ENCODE measurements at places on chromosomes 4 and X. TPM values are rescaled to one million over a fixed set of nuclear protein-coding genes. Genes with fewer than 3 reads are reported as not detected.

GRCh38 chrX:69262036-69262936 is 97.0 kb upstream of the PJA1 start:
- no peak for DNase-seq

DNA sequence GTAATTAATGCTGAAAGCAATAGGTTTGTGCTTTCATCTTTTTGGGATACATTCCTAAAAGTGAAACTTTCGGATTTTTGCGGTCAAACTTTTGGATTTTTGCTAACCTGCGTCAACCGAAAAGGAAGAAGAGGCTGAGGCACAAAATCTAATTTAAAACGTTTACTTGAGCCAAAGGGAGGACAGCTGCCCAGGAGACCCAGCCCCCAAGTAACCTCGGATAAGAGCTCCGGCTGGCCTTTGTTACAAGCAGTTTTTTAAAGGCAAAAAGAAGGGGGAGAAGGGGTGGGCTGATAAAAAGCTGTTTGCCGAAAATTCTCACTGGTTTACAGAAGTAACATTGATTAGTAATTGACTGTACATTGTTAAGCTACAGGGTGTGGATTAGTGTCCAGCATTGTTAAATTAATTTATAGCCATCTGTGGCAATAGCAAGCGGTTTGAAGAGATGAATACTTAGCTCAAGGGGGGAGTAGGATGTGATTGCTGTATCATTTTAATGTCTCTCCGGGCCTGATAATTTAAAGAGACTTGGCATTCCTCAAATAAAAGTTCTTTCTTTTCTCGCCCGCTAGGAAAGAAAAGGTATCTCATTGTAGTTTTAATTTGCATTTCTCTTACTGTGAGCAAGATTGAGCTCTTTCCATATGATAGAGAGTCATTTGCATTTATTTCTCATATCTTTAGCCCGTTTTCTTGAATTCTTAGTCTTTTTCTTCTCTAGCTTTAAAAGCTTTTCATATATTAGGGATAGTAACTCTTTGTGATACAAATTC is 59.1 kb upstream of the USP9X start:
- no peak for DNase-seq

- no peak for DNase-seq
Observed at GRCh38 chrX:126825566-126826193, 6.2 kb downstream of the PRR32 start.

PCDH10 gene
- total RNA-seq = under 0.01 TPM

HS6ST2 gene
- not detected for total RNA-seq

DNA sequence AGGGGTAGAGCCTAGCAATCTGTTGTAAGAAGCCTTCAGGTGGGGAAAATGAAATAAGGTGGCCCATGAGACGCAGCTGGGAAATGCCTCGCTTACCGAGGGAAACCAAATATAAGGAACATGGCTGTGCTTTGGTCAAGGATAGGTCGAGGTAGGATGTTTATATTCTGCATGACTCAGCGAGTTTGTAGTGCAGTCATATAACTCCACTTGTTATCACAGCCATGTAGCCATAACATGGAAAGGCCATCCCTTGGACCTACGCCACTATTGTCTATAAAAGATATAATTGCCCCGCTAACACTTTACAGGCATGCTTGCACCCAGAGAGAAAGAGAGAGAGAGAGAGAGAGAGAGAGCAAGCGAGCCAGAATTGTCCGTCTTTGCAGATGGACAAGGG is 80.9 kb upstream of the GLRA2 start:
- DNase-seq = no peak

GRCh38 chr4:17823871-17824669 is 13.3 kb downstream of the NCAPG start:
- DNase-seq = no peak

HERC5 gene
- total RNA-seq = 5.6 TPM

DNA sequence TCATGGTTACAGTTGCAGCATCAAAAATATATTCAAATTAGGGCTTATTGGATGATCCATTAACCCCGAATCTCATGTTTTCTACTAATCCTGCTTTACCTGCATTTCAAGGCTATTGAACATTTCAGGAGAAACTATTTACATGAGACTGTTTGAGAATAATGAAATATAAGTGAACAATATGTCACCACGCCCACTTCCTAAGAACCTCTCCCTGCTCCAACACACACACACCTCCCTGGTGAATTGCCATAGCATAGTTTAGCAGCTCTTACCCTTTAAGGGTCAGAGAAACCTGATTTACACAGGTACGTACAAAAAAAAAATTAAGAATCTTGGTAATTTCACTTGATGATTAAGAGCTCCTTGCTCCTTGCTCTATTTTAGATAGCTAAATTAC is 113.4 kb downstream of the ANXA5 start:
- DNase-seq = no peak

DNA sequence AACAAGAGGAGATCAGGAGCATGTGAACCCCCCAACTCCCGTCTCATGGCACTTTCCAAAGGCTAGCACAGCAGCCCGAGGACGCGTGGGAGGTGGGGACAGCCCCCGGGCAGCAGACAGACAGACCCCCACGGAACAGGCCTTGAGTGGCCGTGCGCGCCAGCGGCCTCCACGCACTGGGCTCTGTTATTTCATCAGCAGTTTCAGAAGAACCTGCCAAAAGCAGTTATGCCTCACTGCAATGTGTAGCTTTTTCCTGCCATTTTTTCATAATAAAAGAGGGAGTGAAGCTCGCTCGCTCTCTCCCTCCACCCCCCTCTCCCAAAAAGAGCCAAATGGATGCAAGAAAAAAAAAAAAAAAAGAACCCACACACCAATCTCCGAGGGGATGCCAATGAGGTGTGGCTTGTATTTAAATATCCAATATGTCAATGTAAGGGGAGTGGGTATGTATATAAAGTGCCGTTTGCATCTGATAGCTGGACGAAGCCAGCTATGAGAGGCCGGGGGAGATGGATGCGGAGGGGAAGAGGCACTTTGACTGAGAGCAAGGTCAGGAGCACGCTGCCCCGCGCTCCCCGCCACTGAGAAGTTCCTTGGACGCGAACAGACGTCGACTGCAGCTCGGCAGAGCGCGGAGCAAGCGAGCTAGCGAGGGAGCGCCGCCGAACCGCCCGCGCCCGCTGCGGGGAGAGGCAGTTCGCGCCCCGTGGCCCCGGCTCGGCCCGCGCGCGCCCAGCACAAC is at the start of gene FGF16:
Gene FGF16 (plus strand): TSS at position 482 of the 745 bp plus-strand sequence. CDS start 286 bp downstream, outside the sequence.
- DNase-seq = no peak

- no peak for DNase-seq
Observed at GRCh38 chr4:186536285-186536684, 19.1 kb downstream of the MTNR1A start.

GRCh38 chr4:125434136-125434535 is 119.4 kb downstream of the FAT4 start:
- DNase-seq = no peak

GRCh38 chrX:21493226-21493830 is 119.1 kb downstream of the CNKSR2 start:
- DNase-seq = no peak

GRCh38 chr4:88297212-88297516 is 12.8 kb upstream of the PPM1K start:
- DNase-seq = no peak

- DNase-seq = no peak
Observed at GRCh38 chr4:116150152-116150551, 935.2 kb downstream of the TRAM1L1 start.

GRCh38 chr4:6909970-6910339 is 329 bp downstream of the TBC1D14 start:
- DNase-seq = no peak

GRCh38 chrX:9091258-9091657 is 57.3 kb upstream of the FAM9B start:
- DNase-seq = no peak

MAGEA2 gene
- total RNA-seq = not detected

GRCh38 chr4:67632492-67632891 is 68.5 kb downstream of the UBA6 start:
- no peak for DNase-seq

DNA sequence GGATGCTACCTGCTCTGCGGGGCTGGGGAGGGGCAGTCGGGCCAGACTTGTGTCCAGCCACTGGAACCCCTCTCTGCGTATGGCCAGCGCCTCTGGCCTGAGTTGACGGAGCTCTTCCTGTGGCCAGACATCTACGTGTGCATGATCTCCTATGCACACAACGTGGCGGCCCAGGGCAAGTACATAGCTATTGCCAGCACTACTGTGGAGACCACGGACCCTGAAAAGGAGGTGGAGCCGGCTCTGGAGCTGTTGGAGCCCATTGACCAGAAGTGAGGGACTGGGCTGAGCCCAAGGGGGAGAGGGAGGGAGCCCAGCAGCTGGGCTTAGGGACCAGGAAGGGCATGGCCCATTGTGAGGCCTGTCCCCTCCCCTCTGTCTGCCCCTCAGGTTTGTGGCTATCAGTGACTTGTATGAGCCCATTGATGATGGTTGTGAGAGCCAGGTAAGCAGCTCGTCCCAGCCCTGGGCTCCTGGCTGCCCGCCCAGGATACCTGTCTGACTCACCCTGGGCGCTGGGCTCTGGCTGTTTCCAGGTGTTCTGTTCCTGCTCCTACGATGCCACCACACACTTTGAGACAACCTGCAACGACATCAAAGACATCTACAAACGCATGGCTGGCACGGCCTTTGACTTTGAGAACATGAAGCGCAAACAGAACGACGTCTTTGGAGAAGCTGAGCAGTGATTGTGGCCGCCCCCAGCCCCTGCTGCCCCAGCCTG is 1.8 kb upstream of the FAM50A start:
- no peak for DNase-seq

UGT2B17 gene
- not detected for total RNA-seq

All from omental fat pad (tissue), 4 donors.